ENCODE measurements at places on chromosomes 7 and 10.

- DNase-seq: no peak
These were observed 147.1 kb downstream of the RNF216 start for GRCh38 chr7:5634107-5634950.

- no peak for DNase-seq
These were observed 309.4 kb downstream of the HGF start for GRCh38 chr7:81460250-81461045.

DNA sequence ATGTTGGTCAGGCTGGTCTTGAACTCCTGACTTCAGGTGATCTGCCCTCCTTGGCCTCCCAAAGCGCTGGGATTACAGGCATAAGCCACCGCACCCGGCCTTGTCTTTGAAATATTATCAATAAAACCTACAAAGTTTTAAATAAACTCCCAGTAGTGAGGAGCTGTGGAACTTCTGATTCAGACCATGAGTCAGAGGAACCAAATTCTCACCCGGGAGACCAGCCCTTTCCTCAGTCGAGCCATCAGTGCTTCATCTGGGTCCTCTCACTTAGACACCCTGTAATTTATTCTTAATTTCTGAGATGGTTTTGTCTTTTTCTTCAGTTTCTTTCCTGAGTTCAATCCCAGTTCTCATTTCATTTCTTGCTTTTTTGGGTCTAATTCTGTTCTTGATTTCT is 68.6 kb downstream of the DYNC2I1 start:
- no peak for DNase-seq

DNA sequence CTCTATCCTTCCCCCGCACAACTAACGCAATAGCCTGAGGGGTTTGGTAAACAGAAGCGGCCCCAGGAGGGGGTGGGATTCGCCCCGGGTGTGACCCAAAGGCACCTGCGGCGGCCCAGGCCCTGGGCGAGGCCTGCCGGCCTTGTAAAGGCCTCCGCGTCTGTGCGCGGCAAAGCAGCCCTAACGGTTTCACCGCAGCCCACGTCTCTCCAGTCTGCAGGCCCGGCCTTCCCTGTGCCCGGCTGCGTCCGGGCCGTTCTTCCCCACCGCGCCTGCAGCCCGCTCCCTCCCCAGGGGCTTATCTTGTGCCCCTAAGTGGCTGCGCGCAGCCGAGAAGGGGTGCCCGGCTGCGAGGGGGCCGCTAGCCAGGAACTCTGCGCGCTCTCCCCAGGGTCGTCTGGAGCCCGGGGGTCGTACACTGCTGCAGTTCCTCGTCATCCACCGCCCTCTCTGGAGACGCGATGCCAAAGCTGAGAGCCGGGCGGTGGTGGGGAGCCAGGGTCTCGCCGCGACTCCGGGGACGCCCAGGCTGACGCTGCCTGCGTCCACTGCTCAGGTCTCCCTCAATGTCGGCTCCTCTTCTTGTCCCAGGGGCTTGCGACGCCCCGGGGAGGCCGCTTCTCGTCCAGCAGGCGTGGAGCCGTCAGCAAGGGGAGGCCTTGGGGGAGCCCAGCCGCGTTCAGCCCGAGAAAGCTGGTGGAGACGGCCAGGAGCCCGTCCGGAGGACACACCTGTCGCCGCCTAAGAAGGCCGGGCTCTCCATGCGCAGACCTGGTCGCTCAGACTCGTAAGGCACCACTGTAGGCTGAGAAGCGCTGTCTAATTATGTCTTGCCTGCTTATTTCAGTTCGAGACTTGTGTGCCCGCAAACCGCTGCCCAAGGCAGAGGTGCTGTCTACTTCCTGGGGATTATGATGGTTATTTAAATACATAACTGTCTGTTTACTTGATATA is 132.3 kb downstream of the SPAG6 start:
- DNase-seq: no peak

GRCh38 chr10:34116220-34116641 is 698.9 kb downstream of the PARD3 start:
- DNase-seq: no peak

DNA sequence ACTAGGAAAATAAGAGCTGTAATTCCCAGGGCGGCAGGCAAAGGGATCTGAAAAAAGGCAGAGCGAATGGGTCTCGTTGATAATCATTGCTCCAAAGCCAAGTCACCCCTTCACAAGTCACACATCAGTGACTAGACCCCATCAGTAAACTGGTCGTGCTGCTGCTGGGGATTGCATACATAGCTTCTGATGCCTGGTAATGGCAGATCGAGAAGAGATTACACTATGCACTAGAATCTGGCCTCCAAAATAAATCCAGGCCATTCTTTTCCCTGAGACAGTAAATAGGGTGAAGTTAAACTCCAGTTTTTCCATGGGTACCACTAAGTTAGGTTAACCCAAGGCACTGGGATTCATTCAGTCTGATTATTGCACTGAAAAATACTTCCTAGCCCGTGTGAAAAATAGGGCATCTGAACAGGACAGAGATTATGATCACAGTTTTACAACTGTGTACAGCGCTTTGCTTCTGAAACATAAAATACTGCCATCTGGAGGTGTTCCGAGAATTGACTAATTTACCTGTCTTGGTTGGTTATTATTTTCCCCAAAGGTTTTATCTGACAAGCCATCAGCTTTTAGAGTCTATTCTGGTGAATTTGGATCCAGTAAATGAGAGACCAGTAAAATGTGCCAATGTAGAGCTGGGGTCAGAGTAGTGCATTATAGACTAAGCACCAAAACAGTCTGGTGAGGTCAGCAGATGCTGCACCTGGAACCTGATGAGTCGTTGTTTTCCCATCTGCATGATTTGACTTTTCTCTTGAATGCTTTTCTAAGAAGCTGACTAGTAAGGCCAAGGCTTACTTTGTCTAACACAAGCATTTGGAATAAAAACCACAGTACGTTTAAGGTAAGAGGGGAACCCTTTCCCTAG is 82.9 kb upstream of the AFAP1L2 start:
- no peak for DNase-seq

- DNase-seq: no peak
These were observed 58.3 kb downstream of the MKX start for GRCh38 chr10:27687326-27687725.

DNA sequence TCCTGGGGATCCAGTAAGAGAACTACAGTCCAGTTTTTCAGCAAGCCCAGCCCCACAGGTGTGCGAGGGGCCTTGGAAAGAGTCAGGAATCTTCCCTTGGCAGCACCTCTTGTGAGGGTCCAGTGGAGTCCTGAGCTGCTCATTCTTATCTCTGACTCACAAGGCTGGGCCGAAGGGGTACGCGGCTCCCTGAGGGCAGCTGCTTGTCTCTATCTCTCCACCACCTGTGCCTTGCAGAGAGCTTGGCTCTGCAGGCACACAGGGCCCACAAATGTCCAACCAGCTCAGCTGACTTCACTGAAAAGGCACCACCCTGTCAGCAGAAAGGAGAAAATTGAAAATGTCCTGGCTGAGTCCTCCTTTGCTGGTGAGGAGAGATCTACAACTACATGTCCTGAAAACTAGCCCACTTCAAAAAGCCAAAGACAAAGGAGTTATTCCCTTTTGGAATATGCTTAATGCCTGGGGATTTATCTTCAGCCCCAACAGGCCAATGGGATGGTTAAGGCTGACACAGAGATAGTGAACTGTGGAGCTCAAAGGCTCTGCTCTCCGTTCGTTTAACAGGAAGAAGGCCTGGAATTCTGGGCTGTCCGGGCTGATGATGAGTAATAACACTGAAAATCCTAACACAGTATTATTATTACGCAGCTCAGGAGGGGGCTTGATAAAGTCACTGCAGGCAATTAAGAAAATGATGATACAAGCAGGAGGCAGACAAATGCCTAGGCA is 23.4 kb downstream of the UROS start:
- no peak for DNase-seq

DNA sequence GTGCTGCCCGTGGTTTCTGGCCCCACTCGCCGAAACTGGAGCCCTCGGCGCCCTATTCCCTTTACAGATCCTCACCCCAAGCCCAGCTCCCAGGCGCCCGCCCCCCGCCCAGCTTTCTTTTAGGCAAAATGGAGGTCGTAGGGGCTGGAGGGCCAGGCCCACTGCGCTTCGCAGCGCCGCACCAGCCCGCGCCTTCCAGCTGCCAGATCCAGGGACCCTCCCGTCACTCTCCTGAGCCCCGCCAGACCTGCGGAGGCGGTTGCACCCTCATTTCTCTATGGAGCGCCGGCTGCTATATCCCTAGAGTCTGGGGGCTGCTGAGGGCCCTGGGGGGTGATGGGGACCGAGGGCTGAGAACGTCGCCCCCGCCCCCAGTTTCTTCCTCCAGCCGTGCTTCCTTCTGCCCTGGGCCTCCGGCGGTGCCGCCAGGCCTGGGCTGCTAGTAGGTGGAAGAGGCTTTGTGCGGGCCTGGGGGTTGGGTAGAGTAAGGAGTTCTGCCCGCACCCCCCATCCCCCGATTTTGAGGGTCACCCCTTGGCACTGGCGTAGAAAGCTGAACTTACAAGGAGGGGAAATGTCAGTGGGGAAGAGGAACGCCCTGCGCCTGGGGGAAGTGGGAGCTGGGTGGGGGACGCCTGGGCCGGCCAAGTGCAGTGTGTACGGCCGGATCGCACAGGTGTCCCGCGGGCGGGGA is 1.0 kb downstream of the GNB2 start:
- no peak for DNase-seq

DNA sequence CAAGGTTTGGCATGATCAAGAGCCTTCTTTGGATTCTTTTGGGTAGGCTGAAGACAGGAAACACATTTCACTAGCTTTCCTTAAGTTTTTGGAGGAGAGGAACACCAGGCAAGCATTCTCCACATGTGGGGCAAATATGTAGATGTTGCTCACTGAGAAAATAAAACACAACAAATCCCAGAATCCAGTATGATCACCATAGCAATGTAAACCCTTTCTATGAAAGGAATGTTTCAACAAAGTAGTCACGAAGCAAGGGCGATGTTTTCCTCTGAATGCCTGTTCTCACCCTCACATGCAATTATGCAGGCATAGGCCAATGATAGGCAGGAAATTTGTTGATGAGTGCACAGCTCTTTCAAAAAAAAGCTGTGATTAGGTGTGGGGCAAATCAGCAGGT is 20.5 kb upstream of the CEP41 start:
- no peak for DNase-seq

GRCh38 chr10:36779238-36779846 is 346.1 kb upstream of the ANKRD30A start:
- DNase-seq: no peak

- DNase-seq: no peak
These were observed 80.8 kb downstream of the ZNF467 start for GRCh38 chr7:149692557-149692982.

DNA sequence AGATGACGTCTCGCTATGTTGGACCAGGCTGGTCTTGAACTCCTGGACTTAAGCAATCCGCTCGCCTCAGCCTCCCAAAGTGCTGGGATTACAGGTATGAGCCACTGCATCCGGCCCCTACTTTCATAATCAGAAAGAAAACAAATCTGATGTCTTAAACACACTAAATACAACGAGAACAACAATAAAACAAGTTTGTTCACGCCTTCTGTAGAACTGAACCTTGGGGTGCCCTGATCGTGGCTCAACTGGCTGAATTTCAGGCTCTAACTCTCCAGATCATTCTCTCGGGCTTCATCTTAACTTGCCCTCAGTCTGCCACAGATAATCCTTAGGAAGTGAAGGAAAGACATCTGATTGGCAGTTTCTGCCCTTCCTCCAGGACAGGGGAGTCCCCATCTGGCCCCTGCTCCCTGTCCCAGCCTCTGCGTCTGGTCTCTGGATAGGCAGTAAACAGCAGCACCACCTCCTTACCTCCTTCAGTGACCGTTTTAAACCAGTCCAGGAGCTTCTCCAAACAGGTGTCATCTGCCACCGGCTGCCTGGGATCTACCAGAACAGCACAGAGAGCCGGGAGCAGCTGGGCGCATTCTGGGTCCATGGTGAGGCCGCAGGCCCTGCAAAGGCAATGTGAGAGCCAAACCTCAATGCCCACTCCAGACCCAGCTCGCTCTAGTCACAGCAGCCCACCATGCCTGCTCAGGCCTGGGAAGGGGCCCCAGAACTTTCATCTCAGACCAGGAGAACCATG is 1.3 kb downstream of the BRAT1 start:
- DNase-seq: no peak

GRCh38 chr7:83085299-83085698 is 77.4 kb downstream of the PCLO start:
- no peak for DNase-seq

DNA sequence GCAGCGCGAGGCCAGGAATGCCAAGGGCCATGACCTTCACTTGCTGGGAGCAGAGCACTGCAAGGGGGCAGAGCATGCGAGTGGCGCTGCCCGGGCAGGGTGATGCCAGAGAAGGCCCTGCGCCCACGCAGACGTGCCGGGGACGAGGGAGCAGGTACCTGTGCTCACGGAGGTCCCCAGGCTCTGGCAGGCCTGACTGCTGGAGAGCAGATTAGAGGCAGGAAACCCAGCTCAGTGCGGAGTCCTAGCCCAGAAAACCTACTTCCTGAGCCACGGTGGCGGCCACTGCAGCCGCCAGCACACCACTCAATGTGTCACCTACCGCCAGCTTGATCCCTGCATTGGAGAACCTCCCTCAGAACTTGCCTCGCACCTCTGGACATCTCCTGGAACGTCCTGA is 148.4 kb downstream of the MAD1L1 start:
- no peak for DNase-seq

- DNase-seq: no peak
These were observed 7.1 kb upstream of the CXCL12 start for GRCh38 chr10:44391981-44392380.

DNA sequence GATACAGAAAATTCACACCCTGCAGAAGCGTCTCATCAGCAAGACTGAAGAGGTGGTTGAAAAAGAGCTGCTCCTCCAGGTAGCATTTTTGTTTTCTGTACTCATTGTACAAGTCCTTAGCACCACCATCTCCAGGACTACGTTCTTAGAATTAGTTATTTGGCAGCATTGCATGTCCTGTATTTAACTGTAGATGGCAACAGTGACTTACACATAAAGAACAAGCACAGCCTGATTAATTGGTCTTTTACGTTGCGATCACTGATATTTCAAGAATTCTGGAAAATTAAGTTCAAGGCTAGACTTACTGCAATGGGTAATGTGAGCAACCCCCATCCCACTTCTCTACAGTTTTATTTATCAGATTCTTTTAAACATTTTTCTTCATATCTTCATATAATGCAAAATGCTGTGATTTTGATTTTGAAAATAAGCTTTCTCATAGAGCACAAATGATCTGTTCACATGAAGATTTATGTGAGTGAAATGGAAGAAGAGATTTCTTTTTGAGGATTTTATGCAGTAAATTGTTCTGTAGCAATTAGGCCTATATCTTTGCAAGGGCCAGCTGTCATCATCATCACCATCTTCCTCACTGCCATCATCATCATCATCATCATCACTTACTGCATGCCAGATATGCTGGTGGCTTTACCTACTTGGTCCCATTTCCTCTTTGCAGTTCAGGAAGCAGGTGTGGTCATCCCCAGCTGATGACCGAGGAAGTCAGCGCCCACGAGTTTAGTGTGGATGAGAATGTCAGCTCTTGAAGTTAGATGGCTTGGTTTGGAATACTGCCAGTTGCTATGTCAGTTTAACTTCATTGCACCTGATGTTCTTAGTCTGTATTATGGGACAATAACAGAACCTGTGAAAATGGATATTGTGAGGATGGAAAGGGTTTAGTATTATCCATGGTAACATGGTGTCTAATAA is 53.4 kb downstream of the CFAP58 start:
- no peak for DNase-seq

Measured in activated CD8-positive, alpha-beta memory T cell treated with anti-CD3 and anti-CD28 coated beads for 1 hour (primary cell).